ENCODE measurements at places on chromosomes 7 and 10.
A peak's percentile ranks its signal among the peaks of the same experiment; 100 is the strongest.

DNA sequence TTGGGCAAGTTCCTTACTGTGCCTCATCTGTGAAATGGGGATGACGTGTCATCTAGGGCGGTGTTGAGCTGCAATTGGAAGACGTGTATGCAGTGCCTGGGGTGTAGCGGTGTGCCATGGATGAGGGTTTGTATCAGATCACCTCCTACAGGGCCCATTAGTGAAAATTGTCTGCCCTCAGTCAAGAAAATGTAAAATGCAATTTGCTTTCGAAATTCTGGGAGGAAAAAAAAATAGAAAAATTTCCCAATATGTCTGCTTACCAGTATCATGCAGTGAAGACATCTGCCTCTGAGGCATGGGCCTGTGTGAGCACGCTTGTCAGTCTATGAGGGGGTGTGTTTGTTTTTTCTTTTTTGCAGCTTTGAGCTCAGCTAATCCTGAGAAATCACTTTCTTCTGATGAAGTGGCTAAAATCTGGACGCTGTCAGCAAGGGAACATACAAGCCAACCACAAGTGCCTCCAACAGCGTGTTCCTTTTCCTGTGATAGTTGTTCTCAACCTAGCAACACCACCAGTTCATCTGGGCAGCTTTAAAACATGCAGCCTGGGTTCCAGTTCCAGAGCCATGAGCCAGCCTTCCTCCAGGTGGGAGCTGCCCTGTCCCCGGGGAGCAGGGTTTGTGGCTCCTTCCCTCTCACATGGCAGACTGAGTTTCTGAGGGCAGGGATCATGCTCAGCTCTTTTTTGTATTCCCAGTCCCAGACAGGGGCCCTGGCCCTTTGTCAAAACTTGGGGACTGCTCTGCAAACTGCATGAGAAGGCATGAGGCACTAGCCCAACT lies 10.3 kb downstream of the FAM241B start:
- no peak for DNase-seq

GRCh38 chr10:44439239-44439957 lies 54.5 kb upstream of the CXCL12 start:
- peak; percentile 8 for DNase-seq

- no peak for DNase-seq
Measured at GRCh38 chr7:9264395-9264794, 831.0 kb downstream of the NXPH1 start.

DNA sequence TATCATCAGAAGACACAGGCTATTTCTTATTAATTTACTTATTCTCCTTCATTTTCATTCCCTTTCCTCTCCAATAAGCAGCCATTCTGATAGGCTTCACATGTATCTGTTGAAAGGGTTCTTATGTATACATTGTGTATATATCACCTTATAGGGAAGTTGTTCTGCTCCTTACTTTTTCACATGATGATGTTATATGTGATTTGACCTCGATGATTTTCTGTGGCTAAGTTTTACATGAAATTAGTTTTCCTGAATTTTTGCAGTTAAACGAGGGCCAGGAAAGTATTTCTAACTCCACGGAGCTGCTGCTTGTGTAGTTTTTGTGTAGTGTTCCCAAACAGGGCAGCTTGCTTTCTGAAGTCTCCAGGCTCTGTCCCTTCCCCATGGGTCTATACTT lies 84.5 kb downstream of the SH2D4B start:
- no peak for DNase-seq

DNA sequence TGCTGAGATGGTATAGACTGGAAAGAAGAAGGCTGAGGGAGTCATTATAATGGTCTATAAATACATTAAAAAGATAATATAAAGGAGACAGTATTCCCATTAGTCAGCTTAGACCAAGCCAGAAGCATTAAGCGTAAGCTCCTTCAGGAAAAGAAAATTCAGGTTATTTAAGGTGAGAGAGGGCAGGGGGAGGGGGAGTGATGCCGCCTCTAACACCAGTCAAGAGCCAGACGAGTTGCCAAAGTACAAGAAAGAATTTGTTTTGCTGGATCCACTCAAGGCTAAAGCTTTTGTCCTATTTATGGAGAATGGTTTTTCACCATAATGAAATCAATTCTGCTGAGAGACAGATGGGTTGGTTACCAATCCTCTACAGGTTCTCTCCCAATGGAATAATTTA lies 99.3 kb downstream of the CFAP58 start:
- DNase-seq, result no peak

DNA sequence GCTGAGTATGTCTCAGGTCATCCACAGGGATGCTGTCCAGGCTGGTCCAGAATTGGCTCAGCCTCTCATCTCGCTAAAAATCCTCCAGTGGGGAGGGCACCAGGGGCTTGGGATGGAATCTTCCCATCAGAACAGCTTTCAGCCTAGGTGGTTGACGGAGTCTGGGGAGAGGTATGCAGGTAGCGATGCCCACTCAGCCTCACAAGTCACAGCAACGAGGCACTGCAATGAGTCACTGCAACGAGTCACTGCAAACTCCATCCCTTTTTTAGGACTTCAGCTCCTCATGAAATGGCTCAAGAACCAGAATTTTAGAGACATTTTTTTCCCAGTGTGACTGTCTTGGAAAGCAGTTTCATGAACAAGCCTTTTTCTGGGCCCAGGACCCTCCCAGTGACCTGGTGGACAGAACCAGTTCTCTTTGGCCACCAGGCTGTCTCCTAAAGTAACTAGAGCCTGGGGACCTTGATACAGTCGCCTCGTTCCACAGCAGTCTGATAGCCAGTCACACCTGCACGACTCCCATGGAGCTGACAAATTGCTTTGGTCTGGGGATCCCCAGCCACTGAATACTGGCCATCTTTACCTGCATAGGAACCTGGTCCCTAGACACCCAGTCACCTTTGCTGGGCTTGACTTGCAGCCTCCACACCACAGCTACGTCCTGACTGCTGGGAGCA lies 41.3 kb upstream of the PPP2R2D start:
- DNase-seq, result no peak

DNA sequence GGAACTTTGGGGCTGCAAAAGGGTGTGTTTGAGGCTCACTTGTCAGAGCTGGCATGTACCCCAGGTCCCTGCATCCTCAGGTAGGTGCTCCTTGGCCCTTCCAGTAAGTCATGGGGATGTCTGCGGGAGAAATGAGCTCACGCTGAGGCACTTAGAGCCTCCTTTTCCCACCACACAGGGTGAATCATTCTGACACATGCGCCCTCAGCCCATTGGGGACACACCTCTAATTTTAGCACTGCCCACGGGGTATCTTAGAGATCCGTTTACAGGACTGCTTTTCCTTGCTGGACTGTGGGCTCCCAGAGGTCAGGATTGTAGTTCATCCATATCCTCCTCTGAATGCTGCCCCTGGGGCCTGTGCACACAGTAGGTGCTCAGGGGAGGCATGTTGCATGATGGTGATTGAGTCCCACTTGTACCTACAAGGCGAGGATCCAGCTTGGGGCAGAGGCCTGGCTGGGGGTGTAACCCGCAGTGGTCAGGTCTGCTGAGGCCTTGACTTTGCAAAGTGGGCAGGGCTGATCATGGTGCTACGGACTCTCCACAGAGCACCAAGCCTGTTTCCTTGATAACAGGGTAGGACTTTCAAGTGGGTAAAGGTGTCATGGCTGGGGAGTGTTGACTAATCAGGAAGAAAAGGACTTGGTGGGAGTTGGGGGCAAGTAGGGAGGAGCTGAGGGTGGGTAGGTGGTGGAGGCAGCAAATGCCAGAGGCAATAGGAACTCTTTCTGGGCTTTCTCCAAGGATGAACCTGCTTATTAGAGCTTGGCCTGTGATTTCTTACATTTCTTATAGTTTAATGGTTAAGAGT lies 5.8 kb downstream of the TSPAN15 start:
- DNase-seq, result peak; percentile 44

GRCh38 chr10:78803710-78804109 lies 265.1 kb upstream of the ZMIZ1 start:
- DNase-seq, result no peak

GRCh38 chr10:111076191-111076681 lies 593 bp upstream of the ADRA2A start:
- peak; percentile 42 for DNase-seq

GRCh38 chr7:155886391-155887173 lies 74.3 kb upstream of the SHH start:
- no peak for DNase-seq

DNA sequence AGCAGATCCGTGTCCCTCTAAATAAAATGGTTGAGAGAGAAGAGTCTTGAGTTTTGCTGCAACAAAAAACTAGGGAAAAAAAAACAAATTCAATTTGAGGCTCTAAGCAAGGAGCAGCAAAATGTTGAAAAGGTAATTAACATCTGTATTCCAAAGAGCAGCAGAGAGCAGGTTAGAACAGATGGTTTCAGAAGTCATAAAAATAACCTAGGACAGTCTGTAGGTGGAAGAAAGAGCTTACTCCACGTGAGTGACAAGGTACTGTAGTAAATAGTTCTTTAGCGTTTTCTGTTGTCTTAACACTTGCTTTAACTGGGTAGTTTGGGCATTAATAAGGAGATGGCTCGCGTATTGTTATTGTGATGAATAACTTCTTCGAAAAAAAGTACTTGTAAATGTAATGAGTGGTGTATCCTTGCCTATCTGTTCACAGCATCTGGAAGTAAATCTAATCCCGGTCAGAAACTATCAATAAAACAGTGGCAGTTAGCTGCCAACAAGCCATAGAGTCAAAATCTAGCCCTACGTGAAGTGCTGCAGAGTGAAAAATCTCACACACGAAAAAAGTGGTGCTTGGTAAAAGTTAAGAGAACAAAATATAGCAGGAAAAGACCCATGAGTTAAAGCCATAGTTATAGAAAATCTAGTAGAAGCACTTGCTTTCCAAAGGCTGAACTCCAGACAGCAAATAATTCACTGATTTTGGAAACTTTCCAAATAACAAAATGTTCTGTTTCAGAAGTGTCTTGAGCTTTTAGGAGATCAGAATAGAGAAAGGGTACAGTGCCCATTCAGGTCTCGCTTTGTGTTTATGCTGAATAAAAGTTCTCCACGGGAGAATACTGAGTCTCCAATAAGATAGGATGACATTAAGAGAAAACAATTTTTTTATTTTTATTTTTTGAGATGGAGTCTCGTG lies 49.3 kb upstream of the PARD3 start:
- no peak for DNase-seq

DNA sequence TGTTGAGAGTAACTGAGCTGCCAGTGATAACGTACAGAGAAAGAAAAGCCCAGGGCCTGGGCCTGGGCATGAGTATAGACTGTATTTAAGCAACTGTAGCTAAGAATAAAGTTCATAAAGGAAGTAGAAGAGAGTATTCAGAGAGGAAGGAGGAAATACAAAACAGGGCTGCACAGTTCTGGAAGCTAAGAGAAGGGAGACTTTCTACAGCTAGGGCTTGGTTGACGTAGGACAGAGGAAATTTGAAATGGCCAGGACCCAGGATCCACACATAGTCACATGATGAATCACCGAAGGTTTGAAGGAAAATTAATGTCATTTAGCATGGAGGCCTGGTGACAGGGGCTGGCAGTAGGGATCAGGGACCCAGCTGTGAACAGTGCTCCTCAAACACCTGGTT lies 66.7 kb downstream of the ARL4A start:
- DNase-seq, result peak; percentile 5

DNA sequence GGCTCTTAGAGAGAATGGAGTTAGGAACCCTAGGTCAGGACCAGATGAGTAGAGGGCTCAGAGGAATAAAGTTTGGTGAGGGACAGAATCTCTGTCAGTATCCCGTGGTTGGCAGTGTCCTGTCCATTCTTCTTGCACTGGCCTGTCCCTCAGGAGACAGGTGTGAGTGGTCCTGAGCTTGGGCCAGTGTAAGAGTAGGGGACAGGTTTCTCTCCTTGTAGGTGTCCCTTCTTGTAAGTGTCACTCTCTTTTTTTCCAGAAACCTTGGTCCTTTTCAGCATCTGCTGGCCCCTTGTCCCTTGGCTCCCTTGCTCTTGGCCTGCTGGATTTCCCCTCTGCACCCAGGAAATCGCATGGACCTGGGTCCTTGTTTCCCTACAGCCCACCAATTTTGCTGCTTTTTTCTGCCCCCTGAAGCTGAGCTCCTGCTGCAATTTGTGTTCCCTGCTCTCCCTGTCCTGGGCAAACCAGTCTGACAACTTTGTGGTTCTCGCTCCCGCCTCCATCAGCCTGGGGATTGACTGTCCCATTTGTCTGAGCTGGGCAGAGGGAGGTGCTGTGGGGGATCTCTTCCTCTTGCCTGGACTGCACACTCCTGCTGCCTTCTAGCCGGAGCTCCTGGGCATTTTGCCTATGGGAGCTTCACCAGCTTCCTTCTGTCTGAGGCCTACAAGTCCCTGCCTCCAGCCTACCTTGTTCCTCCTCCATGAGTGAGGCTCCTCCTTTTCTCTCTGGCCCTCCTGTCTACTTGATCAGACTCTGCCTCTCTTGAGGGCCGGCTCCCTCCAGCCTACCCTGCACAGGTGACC lies 6.5 kb downstream of the TSPAN14 start:
- DNase-seq, result peak; percentile 64

DNA sequence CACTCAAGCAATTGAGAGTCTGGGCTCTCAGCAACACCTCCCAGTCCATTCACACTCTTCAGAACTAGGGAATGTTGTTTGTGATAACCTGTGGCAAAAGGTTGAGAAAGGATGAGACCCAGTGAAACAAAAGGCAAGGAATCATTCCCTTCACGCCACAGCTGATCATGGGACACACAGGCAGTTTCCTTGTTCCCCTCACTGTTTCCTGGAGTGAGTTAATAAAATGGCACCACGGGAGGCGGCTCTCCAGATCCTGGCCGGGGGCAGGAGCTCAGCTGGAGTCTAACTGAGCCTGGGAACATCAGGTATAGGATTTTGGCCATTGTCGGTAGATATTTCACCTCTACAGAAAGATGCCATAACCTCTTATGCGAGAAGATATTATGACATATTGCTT lies 107.3 kb upstream of the FAM171A1 start:
- no peak for DNase-seq

GRCh38 chr10:57898231-57898630 lies 369.5 kb downstream of the IPMK start:
- DNase-seq, result no peak

GRCh38 chr10:130921911-130922440 lies 389.5 kb downstream of the TCERG1L start:
- no peak for DNase-seq

DNA sequence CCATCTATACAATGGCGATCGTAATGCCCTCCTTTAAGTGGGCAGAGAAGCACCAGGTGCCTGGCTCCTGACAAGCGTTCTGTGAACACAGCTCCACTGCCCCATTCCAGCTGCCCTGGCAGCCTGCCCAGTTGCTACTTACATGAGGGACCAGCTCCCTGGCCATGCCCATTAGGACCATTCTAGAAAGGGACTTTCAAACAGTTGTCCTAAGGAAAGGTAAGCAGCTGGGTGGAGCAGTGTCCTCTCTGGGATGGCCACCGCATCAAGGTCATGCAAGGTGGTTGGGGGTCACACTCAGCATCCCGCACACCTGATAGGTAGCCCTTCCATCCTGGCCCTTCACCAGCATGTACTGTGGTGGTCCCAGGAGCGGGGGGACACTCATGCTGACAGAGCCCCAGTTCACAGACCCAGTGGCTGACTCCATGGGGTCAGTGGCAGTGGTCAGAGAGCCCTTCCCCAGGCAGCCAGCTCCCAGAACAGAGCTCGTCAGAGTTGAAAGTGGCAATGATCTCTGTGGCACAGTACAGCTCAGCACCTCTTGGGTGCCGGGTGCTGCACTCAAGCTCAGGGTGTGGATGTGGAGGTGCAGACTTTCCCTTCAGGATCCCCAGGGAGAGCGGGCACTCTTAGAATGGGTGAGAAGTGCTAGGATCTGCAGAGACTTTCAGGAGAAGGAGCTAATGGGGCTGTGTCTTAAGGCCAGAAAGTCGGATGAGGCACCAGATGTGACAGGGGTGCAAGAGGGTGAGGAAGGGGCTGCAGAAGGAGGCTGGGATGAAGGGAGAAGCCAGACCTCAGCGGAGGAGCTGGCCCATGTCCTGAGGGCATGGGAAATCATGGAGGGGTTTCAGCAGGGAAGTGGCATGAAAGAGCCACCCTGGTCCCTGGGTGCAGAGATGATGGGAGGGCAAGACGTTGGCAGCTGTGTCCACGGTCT lies 10.9 kb downstream of the MMRN2 start:
- DNase-seq, result no peak

All from suppressor macrophage (primary cell).